Activated CD4-positive, alpha-beta T cell treated with anti-CD3 and anti-CD28 coated beads, Interleukin-2, amount 50 U/mL, for 24 hours (primary cell): ENCODE measurements at places on chromosomes 5 and 9.

GRCh38 chr5:2375757-2376250, 375.7 kb downstream of the IRX2 start:
- no peak for DNase-seq

DNA sequence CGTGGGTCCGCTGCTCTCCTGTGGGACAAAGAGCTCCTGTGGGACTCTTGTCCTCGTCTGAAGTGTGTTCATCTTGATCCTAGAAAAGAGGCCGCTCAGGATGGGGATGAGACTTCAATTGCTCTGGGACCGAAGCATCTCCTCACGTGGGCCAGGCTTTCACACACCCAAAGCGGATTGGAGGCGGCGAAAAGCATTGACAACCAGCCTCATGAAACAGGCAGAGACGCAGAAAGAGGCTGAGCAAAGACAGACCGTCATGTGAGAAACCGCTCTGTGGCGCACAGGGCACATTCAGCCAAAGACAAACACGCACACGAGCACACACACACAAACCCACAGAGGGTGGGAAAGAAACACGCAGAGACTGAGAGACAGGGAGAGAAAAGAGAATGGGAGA, 479.5 kb downstream of the SPATA31A7 start:
- DNase-seq, result no peak

- DNase-seq, result no peak
These were observed 20.3 kb downstream of the CDC14B start for GRCh38 chr9:96599298-96599697.

- peak; percentile 74 for DNase-seq
These were observed at the start of gene MTAP for GRCh38 chr9:21802418-21803000. TSS of gene MTAP (plus strand) at chr9:21802636. CDS start at chr9:21802749, 113 bp downstream.

DNA sequence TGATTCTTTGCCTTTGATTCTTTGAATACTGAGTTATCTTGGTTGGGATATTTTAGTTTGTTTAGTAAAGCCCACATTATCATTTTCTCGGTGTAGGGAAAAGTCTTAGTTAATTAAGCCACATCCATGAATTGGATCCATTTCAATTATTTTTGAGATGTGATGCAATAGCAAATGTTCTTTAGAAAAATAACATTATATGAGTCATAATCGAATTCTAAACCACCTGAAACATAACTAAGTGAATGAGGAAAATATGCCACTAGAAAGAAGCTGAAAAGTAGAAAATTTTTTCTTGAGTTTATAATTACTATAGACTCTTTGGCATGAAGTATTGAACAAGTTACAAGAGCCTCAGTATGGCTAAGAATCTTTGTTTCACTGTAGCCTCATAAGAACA, 17.5 kb upstream of the CCDC192 start:
- no peak for DNase-seq

GRCh38 chr5:144201588-144201987, 30.9 kb downstream of the KCTD16 start:
- DNase-seq, result no peak

GRCh38 chr9:33250458-33250995, 10.6 kb downstream of the SPINK4 start:
- DNase-seq, result no peak

- no peak for DNase-seq
These were observed 67.9 kb upstream of the TARS1 start for GRCh38 chr5:33372721-33373472.

- DNase-seq, result no peak
These were observed 5.1 kb downstream of the DBN1 start for GRCh38 chr5:177468329-177468684.

- DNase-seq, result no peak
These were observed 90.5 kb upstream of the TRIM32 start for GRCh38 chr9:116596646-116597045.

GRCh38 chr9:5870691-5871090, 20.0 kb upstream of the MLANA start:
- no peak for DNase-seq

DNA sequence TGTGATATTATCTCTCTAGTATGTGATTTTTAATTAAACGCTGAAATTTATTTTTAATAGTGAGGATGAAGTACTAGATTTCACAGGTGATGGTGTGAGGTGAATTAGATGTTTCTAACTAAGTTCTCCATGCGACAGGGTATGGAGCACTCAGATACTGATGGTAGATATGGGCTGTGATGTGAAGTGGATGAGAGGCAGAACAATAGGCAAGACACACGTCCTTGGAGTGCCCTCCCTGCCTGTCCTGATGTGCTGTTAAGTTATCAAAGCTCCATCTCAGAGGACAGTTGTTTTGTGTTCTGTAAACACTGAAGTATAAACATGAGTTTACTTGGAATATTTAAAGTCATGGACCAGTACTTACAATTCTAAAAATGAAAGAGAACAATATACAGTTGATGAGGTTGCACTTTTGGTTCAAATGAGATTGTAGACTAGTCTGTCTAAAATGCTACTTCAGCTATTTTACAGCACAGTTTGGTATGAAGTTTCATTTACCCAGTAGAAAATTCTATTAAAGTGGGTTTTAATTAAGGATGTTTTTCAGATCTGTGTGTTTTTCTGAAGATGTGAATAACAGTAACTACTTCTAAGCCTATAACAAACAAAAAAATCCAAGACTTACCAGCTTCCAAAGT, 64.2 kb downstream of the C7 start:
- no peak for DNase-seq

- no peak for DNase-seq
These were observed 12.1 kb downstream of the MGAT1 start for GRCh38 chr5:180790524-180790923.

- DNase-seq, result no peak
These were observed 106.9 kb upstream of the ST8SIA4 start for GRCh38 chr5:101009758-101010519.

DNA sequence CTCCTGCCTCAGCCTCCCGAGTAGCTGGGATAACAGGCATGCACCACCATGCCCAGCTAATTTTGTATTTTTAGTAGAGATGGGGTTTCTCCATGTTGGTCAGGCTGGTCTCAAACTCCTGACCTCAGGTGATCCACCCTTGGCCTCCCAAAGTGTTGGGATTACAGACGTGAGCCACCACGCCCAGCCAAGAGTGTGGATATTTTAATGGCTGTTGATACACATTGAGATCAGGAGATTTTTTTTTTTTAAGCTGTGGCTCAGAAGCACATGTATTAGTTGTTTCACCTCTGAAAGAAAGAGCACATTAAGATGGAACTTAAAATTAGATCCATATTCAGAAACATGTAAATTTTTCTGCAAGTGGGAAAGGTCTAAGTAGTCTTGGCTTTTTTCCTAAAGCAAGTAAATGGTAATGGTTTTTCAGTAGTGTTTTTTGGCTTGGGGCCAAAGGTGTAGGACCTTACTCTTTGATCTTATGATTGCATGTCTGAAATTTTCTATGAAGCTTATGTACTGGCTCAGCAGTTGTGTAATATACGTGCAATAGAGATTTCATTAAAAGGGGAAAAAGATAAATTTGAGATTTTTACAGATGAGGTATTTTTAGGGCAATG, 9.9 kb downstream of the RBM27 start:
- no peak for DNase-seq

- no peak for DNase-seq
These were observed 39.9 kb downstream of the STXBP1 start for GRCh38 chr9:127651697-127652610.

DNA sequence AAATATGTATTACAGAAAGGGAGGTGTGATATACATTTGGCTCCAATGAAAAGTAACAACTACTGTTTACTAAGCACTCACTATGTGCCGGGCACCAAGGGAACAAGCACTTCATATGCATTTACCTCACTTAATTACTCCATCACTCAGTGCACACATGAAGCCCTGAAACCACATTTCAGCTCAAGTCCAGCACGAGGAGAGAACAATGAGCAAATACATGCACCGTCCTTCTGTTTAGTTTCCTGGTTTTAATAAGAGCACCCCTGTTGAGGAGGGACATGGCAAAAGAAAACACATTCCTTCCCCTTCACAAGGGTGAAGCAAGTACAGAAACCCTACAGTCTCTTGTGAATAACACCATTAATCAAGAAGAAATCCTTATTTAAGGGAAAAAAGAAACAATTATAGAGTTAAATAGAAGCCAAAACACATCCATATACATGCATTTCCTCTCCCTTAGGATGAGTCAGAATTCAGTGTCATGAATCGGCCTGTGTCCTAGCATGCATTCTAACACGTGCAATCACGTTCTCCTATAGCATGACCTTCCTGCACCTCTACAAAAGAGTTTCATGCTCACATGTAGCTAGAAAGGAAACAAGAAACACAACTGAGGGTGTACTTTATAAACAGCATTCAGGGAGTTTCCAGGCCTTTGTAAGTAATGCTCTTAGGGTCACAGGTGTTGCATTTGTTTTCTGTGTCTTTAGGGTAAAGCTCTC, 411.6 kb downstream of the BNC2 start:
- no peak for DNase-seq

- DNase-seq, result no peak
These were observed 239.3 kb downstream of the CETN3 start for GRCh38 chr5:90170261-90170660.

GRCh38 chr5:142874540-142874939, 104.4 kb downstream of the ARHGAP26 start:
- no peak for DNase-seq

GRCh38 chr5:32651638-32652037, 59.5 kb upstream of the NPR3 start:
- no peak for DNase-seq

- DNase-seq, result no peak
These were observed 85.6 kb downstream of the SLC28A3 start for GRCh38 chr9:84254972-84255371.

DNA sequence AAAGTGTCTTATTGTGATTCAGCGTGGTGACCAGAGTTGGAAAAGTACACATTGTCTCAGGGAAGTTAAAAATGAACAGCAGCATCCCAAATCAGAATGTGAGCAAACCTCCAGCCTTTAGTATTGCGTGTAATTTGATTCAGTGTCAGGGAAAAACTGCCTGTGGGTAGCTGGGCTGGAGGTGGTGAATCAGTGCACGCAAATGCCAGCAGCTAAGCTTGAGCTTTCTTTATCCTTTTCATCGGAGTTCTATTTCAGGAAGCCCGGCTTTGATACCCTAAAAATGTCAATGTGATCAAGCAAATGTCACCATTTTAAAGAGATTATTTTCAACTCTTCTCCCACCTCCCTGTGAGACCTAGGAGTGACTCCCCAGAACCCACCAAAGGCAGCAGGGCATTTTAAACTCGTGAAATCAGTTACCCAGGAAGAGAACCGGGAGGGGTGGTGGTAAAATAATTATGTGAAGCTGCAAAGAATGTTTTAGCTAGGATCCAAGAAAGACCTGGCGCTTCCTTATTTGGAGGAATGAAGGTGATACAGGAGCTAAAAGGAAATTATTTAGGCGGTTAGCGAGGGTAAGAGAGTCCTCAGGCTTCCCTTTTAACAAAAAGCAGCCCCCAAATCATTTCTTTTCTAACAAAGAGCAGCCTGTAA, 25.7 kb upstream of the C5orf47 start:
- DNase-seq, result no peak

DNA sequence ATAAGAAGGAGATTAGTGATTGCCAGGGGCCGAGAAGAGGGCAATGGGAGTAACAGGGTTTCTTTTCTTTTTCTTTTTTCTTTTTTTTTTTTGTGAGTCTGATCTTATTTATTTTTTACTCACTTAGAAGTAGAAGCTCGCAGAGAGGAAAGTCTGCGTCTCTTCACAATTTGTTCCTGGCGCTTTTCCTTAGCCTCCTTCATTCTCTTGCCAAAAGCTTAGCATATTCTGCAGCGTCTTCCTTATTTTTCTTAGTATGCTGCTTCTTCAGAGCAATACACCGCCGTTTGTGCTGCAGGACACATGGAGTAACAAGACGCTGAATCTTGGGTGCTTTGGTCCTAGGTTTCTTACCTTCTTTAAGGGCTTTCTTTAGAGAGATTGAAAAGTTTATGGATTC, 30.3 kb upstream of the DENND4C start:
- no peak for DNase-seq

GRCh38 chr5:152505442-152506042, 100.5 kb upstream of the NMUR2 start:
- DNase-seq, result peak; percentile 27

DNA sequence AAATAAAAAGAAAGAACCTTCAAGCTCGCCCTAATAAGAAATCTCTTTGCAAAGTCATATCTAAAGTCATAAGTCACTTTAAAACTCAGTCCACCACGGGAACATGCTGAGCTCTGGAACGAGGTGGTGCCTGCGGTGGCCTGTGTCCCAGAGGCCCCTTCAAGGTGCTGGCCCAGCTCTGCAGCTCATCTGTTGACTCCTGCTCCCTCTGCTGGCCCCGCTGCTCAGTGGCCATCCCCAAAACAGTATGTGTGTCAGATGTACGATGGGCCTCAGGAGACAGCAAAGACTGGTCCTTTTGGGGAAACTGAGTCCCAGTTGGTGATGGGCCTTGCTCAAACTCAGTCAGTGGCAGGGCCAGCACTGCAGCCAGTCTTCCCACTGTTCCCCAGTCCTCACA, 22.8 kb upstream of the FOXB2 start:
- DNase-seq, result no peak

DNA sequence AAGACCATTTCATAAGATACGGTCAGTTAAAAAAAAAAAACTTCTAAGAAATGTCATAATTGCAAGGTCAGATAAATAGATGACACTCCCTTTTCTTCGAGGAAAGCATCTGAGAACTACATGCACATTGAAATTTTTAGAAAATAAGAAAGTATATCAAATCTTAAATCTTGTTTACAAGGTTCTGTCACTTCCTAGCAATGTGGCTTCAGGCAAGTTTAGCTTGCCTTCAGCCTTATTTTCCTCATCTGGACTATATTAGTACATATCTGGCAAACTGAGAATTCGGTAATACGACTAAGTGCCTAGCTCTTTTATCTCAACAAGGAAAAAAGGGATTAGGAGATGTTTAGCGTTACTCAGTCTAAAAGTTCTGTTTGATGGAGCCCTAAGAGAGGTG, 32.5 kb upstream of the OR2K2 start:
- DNase-seq, result no peak

DNA sequence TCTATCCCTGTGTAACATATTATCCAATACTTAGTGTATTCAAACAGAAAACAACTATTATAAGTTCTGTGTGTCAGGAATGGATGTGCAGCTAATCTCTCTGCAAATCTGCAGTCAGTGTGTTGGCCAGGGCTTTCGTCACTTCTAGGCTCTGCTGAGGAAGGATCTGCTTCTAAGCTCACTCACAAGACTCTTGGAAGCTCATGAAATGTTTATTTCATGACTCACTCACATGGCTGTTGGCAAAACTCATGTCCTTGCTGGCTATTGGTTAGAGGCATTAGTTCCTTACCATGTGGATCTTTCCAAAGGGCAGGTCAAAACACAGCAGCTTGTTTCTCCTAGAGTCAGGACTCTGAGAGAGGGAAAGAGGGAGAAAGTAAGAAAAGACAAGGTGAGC, 367.4 kb upstream of the SMARCA2 start:
- no peak for DNase-seq

- DNase-seq, result no peak
These were observed 23.1 kb downstream of the TRIM7 start for GRCh38 chr5:181181650-181182565.

DNA sequence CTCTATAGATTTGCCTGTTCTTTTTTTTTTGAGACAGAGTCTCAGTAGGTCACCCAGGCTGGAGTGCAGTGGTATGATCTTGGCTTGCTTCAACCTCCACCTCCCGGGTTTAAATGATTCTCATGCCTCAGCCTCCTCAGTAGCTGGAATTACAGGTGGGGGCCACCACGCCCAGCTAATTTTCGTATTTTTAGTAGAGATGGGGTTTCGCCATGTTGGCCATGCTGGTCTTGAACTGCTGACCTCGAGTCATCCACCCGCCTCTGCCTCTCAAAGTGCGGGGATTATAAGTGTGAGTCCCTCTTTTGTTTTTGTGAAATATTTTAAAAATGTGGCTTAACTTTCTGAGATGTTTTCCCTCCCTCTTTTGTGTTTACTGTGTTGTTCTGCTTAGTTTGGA, 29.2 kb downstream of the HSPA4 start:
- no peak for DNase-seq
